NCI-H460 (cell line): ENCODE measurements at places on chromosomes 16 and 17.
A peak's percentile ranks its signal among the peaks of the same experiment; 100 is the strongest.

DNA sequence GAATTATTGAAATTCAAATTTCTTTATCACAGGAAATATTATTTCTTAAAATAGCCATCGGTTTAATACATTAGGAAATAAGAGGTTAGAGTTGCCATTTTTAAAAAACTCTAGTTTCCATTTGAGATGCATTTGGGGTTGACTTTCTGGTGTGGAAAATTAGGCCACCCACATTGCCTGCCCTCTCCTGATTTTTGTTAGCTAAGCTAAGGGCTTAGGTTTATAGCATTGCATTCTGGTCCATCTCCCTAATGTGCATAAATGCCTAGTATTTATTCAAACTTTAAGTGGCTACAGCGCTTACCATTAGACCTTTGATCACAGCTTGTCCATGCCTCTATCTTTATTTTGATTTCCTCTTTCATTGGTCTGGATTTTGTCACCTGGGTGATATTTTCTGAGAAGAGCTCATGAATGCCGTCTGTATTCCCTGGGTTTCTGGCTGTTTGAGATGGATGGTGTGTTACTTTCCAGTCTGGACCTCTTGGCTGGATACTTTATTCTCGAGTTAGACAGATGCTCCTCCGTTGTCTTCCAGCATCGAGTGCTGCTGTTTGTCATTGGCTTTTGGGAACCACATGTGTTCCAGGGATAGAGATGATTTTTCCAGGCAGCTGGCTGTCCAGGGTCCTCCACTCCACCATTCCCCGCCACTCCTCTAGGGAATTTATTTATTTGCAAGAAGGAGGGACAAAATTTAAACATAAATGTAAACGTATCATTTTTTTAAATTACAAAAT is 120.3 kb downstream of the KATNIP start:
- no peak for DNase-seq

GRCh38 chr17:2905696-2906501 is 109.7 kb downstream of the RAP1GAP2 start:
- no peak for DNase-seq

DNA sequence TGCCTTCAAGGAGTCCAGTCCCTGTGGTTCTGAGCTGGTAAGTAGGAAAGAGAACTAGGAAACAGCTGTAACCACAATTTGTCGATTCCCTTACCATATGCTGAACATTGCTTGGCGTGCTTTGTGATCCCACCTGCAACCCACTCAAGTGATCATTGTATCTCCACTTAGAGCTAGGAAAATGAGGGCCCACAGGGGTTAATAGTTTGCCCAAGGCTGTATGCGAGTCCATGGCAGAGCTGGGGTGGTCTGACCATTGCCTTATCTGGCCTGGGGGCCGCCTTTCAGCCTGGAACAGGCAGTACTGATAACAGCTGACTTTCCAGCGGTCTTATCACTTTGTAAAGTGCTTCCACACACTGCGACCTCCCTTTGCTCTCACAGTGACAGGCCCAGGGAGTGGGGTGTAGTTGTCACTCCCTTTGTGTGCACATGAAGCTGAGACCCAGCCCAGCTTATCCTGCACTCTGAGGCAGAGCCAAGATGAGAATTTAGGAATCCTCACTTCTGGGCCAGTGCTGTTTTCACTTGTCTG is 9.8 kb downstream of the MYL4 start:
- no peak for DNase-seq

DNA sequence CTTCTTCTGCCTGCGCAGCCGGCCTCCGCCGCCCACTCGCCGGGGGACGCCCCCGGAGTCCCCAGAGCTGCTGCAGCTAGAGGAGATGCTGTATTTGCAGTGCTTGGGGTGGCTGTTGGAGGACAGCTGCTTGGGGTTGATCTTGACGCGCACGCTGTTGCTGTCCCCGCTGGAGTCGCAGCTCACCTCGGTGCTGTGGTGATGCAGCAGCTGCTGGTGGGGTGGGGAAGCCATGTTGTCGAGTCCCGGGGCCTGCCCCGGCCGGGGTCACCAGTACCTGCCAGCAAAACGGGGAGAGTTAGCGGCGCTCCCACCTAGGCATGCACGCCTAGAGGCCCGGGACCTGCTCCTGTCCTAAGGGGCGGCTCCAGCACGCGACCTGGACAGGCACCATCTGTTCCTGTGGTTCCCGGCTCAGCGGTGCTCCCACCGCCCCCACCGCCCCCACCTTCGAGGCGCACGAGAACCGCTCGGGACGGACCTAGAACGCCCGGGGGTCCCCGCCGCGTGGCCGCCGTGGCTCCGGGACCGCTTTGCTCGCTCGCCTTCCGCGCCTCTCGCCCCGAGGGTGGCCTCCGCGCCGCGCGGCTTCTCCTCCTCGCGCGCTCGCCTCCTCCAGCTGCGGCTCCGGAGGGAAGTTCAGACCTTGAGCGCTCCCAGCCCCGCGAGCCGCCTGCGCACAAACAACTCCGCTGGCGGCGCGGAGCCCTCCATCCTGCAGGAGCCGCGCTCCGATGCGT is 863 bp downstream of the ADCY9 start:
- DNase-seq, result peak; percentile 32

DNA sequence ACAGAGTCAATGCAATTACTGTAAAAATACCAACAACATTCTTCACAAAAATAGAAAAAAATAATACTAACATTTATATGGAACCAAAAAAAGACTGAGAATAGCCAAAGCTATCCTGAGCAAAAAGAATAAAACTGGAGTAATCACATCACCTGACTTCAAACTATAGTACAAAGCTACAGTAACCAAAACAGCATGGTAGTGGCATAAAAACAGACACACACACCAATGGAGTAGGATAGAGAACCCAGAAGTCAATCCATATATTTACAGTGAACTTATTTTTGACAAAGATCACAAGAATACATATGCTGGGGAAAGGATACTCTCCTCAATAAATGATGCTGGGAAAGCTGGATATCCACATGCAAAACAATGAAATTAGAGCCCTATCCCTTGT is 84.2 kb downstream of the CEP112 start:
- no peak for DNase-seq

- no peak for DNase-seq
Measured at GRCh38 chr17:72373910-72374741, 253.3 kb downstream of the SOX9 start.

DNA sequence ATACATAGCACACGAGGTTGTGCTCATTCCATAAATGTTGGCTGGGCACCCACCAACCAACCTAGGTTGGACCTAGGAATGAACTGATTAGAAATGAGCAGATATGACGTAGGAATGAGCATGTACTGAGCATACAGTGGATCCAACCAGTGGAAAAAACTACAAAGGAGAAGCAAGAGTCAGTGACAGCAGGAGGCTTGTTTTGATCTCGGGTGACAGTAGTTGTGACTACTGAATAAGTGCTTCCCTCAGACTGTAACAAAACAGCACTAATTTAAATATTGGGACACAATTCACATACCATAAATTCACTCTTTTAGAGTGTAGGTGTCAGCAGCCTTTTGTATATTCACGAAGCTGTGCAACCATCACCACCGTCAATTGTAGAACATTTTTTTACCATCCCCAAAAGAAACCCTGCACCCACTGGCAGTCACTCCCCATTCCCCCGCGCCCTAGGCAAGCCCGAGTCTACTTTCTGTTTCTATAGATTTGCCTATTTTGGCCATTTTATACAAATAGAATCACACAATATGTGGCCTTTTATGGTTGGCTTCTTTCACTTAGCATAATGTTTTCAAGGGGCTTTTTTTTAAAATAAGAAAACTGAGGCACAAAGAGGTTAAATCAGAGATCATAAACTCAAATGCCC is 7.0 kb downstream of the VAC14 start:
- DNase-seq, result no peak

GRCh38 chr17:48586355-48587258 is 3.4 kb downstream of the HOXB3 start:
- no peak for DNase-seq

- no peak for DNase-seq
Measured at GRCh38 chr17:17300624-17301568, 2.3 kb upstream of the NT5M start.

GRCh38 chr16:76946879-76947278 is 244.1 kb upstream of the MON1B start:
- DNase-seq, result peak; percentile 84

DNA sequence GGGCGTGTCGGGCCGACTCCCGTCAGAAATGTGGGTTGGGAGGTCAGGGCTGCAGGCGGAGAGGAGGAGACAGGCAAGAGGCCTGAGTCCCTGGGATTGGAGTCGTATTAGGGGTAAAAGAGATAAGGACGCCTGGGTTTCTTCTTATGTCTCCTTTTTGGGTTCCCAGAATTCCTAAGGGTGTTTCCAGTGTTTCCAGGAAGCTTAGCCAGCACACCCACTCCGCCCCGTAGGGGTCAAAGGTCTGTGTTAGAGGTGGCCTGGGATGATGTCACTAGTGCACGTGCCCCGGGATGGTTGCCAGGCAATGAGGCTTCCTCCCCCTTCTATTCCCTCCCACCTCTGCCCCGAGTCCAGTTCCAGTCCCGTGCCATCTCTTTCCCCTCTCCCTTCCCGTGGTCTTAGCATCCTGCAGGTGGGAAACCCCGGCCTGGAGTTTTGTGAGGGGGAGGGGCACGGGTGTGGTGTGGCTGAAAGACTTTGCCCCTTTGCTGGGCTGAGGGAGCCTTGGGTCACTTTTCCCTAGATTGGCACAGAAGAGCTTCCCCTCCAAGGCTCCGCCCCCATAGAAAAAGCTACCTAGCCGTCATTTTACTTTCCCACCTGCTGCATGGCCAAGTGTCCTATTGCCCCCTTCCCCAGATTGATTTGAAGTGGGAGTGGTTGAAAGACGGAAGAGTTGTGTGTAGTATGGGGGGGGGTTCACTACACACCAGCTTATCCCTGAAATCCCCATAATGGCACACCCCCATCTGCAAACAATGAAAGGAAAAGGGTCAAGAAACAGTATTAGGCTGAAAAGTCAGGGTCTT is 2.8 kb downstream of the KDM6B start:
- peak; percentile 97 for DNase-seq
